ENCODE measurements at places on chromosomes 16 and 17. TPM values are rescaled to one million over a fixed set of nuclear protein-coding genes. Genes with fewer than 3 reads are reported as not detected.

DNA sequence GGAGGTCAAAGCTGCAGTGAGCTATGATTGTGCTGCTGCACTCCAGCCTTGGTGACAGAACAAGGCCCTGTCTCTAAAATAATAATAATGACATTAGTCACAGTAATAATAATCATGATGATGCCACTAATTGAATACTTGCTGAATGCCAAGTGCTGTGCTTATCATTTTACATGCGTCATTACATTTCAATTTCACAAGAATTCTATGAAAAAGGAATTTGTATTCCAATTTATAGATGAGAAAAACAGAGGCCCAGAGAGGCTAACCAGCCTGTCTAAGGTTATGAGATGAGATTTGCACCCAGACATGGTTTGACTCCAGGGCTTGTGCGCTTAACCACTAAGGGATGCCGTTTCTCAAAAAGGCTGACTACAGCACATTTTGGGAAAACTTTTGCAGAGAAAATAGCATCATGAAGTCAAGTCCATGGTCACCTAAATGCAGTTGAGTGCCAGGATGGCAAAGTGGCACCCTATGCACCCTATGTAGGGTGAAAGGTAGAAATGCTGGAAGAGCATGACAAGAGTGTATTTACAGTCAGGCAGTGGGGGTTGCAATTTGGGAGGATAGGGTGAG is 144.3 kb upstream of the CACNG3 start:
- no peak for DNase-seq

- DNase-seq = no peak
These were observed 152.2 kb downstream of the NTN1 start for GRCh38 chr17:9173386-9173983.

- DNase-seq = no peak
These were observed 11.5 kb upstream of the BPTF start for GRCh38 chr17:67813803-67814180.

- DNase-seq = no peak
These were observed 2.4 kb downstream of the MATCAP1 start for GRCh38 chr16:67181346-67181745.

GRCh38 chr17:18280249-18280648 is 19.8 kb downstream of the MIEF2 start:
- no peak for DNase-seq

- DNase-seq = no peak
These were observed 19.0 kb upstream of the LRRC37A3 start for GRCh38 chr17:64938290-64938689.

- DNase-seq = no peak
These were observed 21.5 kb downstream of the LDAF1 start for GRCh38 chr16:21179983-21180365.

DNA sequence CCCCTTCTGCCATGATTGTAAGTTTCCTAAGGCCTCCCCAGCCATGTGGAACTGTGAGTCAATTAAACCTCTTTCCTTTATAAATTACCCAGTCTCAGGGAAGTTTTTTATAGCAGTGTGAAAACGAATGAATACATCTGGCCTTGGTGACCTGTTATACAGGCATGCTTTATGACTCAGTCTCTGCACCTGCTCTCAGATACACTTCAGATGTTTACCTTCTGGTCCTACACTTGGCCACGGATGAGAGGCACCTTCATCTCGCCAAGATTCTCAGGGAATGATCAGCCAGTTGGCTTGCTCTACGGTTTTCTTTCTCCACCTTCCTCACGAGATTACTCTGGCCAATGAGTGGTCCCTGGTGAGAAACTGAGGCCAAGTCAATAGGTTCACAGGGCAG is 304.7 kb downstream of the CA10 start:
- no peak for DNase-seq

DNA sequence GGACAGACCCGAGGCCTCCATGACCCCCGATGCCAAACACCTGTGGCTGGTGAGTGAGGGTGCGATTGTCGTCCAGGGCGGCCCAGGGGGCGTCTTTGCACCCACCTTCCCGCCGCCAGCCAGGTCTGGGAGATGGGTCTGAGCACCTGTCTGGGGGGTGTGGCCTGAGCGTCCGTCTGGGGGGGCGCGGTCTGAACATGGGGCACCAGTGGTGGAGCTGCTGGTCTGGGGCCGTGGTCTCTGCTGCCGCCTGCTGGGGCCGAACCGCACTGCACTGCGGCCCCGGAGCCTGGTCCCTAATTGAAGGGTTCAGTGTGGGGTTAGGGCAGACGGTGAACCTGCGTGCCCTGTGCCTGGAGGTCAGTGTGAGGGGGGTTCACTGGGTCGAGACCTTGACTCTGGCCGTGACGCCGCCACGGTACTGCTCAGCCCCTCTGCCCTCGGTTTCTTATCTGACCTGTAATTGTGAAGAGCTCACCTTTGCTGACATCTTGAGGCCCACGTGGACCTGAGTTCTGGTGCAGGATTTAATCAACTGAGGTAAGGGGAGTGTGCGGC is 12.6 kb upstream of the TCF25 start:
- DNase-seq = peak; percentile 84

DNA sequence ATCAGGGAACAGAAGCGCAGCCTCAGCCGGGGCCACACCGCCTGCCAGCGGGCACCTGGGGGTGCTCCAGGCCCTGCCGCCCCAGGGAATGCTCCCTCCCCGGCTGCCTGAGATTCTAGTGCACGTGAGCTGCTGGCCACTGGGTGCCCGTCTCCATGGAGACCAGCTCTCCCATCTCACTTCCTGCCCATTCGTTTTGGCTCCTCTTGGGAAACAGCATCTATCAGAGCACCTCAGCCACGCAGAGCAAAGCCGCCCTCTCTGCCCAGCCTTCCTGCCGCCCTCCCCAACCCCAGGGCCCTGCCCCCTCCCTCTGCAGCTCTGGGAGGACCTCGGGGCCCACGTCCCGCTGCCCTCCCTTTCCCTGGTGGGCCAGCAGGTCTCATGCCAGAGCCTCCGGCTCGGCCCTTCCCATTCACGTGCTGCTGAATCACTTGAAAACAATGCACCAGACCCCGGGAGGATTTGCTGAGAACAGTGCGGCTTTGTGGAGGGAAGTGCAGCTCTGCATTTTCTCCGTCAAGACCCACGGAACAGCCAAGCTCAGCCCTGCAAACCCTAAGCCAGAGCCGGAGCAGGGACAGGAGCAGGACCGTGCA is 19.4 kb downstream of the CEP295NL start:
- DNase-seq = no peak

GH1 gene
- total RNA-seq = not detected

AGRP gene
- total RNA-seq = not detected

TMEM88 gene
- 3.5 TPM for total RNA-seq

HNF1B gene
- not detected for total RNA-seq

Measured in activated CD4-positive, alpha-beta T cell treated with anti-CD3 and anti-CD28 coated beads for 36 hours (primary cell).